ENCODE measurements at places on chromosomes 4 and X.

- DNase-seq, result no peak
These were observed 867.3 kb downstream of the PCDH18 start for GRCh38 chr4:136664988-136665387.

DNA sequence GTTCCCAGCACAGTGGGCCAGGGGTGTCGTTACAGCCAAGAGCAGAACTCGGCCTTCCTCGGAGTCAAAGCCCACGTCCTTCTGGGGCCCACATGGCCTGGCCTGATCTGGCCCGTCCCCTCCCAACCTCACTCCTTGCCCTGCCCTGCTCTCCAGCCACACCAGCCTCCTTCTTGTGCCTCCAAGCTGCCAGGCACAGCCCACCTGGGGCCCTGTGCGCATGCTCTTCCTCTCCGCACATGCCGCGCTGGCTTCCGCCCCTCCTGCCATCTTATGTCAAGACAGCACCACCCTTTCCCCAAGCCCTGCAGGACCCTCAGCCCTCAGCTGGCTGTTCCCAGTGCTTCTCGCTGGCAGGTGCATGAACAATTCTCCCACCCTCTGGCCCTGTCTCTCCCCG is 6.8 kb downstream of the HAUS7 start:
- DNase-seq, result no peak

GRCh38 chr4:164997324-164997723 is 19.9 kb upstream of the TRIM61 start:
- DNase-seq, result no peak

GRCh38 chr4:159175989-159176375 is 73.1 kb downstream of the RAPGEF2 start:
- DNase-seq, result no peak

DNA sequence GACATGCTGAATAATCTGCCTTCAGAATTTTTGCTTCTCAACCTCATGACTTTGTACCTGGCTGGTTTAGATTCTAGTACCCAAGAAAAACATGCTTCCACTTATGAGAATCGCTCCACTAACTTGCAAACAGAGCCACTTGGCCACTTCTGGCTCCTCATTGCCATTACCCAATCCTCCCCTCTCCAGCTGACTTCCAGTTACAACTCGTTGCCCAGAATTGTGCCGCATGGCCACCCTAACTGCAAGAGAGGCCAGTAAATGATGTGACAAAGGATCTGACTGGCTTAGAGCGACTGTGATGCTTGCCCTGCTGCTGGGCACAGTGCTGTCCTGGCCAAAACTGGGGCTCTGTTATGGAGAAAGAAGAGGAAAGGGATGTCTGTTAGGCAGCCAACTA is 4.0 kb upstream of the DKC1 start:
- no peak for DNase-seq

- DNase-seq, result no peak
These were observed 15.4 kb upstream of the IRF2 start for GRCh38 chr4:184489771-184490170.

- peak; percentile 53 for DNase-seq
These were observed 149.9 kb downstream of the AMMECR1 start for GRCh38 chrX:110167952-110168451.

DNA sequence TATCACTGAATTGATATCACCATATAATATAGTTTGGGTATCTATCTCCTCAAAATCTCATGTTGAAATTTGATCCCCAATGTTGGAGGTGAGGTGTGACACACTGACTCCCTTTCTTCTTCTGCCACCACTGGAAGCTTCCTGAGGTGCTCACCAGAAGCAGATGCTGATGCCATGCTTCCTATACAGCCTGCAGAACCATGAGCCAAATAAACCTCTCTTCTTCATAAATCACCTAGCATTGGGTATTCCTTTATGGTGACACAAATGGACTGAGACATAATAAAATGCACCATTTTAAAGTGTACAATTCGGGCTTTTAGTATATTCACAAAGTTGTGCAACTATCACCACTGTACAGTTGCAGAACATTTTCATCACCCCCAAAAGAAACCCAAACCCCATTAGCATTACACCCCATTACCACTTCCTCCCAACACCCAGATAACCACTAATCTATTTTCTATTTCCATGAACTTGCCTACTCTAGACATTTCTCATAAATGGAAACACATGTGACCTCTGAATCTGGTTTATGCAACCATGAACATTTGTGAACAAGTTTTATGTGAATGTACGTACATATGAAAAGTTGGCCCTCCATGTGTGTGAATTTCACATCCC is 148.9 kb downstream of the OPHN1 start:
- DNase-seq, result no peak

- peak; percentile 56 for DNase-seq
These were observed 25.4 kb upstream of the AFAP1 start for GRCh38 chr4:7964890-7965662.

GRCh38 chr4:82362565-82362964 is 11.2 kb downstream of the HNRNPD start:
- no peak for DNase-seq

DNA sequence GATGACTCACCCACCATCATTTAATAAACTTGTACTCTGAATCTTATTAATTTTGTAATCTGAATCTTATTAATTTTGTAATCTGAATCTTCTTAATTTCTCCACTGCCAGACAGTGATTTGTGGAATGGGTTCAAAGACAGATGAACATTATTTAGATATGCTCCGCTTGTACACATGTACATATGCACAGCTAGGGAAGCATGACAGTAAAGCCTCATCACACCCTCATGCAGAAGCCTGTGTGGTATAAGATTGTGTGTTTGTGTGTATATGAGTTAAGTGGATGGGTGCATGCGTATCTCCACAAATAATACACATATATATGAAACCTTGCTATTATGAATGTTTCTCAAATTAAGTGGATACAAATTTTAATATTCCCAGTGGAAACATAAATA is 318.5 kb upstream of the SFRP2 start:
- no peak for DNase-seq

DNA sequence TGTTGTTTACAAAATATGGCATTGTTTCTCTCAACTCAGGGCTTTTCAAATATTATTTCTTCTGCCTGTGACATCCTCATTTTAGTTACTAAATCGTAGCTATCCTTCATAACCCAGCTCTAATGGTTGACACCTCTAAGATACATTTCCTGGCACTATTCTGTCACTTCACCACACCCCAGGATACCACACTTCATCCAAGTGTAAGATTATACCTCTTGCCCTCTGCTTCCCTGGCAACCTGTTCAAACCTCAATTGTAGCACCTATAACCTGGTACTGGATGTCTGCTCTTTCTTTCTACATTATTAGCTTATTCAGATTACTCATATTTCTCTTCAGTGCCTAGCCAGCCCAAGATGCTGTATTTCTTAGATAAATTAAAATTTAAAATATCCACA is 175.7 kb upstream of the SPIN4 start:
- DNase-seq, result no peak

DNA sequence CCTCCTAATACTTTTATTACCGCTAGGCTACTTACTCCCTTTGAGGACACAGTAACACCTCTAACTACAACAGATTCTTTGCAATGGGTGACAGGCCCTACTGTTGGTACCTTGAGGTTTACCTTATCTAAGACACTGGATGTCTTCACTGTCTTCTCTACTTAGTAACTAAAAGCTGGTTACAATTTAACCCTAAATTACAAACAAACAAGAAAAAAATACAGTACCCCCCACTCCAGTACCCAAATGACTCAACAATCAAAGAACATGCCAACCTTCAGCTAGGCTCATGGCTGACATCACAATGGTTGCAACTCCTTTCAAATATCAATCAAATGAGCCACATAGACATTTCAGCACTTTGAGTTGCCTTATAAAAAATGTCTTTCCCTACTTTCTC is 198.0 kb downstream of the GUCY2F start:
- no peak for DNase-seq

GRCh38 chr4:52172166-52172565 is 121.1 kb downstream of the SPATA18 start:
- no peak for DNase-seq

GRCh38 chr4:98612318-98613250 is 45.8 kb downstream of the TSPAN5 start:
- no peak for DNase-seq

- DNase-seq, result no peak
These were observed 12.6 kb upstream of the IL13RA2 start for GRCh38 chrX:115029869-115030570.

GRCh38 chr4:31294655-31295480 is 574.7 kb downstream of the PCDH7 start:
- no peak for DNase-seq

DNA sequence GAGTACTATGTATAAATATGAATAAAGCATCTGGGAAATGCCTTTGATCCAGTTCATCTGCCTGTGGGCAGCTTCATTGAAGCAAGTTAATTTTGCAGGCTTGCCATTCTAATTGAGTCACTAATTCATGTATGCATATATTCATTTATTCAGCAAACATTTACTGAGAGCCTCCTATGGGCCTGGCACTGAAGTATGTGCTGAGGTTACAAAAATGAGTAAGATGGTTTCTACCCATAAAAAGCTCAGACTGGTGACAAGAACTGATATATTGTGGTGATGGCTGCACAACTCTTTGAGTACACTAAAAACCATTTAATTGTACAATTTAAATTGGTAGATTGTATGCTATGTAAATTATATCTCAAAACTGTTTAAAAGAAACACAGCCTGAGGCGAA is 1.1 kb upstream of the MRPL1 start:
- no peak for DNase-seq

DNA sequence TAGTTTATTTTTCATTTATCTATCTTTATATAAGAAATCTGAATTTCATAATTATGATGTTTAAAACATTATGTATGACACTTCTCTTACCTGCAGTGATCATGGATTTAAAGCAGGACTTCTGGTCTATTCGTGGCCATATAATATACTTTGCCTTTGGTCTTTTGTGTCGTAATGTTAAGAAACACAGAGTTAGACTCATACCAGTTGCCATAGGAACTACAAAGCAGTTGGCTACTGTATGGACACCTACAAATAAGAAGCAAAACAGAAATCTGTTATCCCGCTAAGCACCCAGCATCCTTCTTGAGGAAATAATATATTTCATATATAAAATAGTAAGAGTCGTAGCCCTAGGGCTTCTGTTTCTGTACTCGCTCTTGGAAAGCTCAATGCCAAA is 4.3 kb downstream of the SEPSECS start:
- DNase-seq, result no peak

DNA sequence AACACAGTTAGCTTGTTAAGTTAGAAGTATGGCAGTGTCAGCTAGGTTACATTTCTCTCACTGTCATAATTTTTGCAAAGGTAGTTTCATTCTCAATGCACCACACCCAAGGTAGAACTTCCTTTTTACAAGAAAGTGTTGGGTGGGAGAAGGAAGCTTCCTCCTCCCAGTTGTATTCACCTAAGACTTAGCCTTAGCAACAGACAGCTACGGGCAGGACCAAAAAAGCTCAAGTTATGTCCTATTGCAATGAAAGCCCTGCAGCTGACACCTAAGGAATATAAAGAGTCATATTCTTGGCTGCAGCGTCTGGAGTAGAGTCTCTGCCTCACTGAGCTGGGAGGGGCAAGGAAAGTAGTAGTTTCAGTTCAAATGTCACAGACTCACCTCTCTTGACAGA is 25.1 kb upstream of the PRDM8 start:
- DNase-seq, result peak; percentile 19

GRCh38 chrX:14344172-14344940 is 185.0 kb upstream of the GLRA2 start:
- no peak for DNase-seq

GRCh38 chr4:76802236-76803021 is 95.5 kb downstream of the SOWAHB start:
- no peak for DNase-seq

GRCh38 chr4:143285696-143286437 is 50.8 kb upstream of the GAB1 start:
- no peak for DNase-seq

DNA sequence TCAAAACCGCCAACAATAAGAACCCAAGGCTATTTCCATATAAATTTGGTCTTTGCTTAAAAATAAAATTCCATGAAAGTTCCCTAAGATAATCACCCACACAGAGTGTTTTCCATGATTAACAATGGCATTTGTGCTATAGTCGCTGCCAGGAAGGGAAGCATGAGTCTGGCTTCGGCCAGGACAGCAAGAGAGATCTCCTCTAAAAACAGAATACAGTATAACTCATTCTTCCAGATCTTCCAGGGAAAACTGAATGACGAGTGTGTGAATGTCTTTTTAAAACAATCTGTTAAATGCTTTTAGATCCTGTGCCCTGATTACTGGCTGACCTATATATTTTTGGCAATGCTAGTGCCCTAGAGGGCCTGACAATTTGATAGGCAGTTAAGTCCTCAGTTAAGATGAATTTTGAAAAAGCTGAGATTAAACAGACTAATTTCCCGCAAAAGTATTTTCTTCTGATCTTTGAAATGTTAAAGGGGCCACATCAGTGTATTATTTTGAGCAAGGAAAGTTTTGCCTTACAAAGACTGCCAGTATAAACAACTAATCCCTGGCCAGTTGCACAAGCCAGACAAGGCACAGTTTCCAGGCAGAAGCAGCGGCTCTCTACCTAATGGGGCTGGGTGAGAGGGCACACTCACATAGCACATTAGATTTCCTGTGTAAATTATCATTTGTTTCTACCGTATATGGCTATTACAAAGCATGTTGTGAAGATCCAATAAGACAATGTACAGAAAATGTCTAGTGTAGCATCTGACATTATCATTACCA is 127.3 kb downstream of the DCHS2 start:
- DNase-seq, result no peak

- DNase-seq, result no peak
These were observed 32.5 kb upstream of the DDX3X start for GRCh38 chrX:41301438-41301824.

GRCh38 chr4:151658959-151659600 is 101.7 kb downstream of the GATB start:
- no peak for DNase-seq

GRCh38 chr4:182975806-182976205 is 58.6 kb upstream of the DCTD start:
- no peak for DNase-seq

- no peak for DNase-seq
These were observed 618.1 kb upstream of the ADGRL3 start for GRCh38 chr4:60581919-60582536.

- DNase-seq, result no peak
These were observed 190.1 kb downstream of the ZNF330 start for GRCh38 chr4:141410839-141411238.

GRCh38 chr4:95124906-95125504 is 367.2 kb downstream of the BMPR1B start:
- no peak for DNase-seq

DNA sequence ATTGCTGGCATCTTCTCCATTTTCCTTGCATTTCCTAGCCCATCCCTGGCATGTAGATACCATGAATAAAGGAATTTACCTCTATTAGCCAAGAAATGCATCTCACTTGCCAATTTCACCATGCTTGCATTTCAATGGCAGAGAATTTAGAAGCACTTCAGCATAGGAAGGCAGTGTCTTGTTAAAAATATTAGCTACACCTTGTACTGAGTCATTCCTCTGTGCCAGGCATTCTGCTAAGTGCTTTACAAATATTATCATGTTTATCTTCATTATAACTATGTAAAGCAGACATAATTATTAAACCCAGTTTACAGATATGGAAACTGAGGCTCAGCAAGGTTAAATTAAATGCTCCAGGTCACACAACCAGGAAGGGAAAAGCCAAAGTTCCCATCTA is 138.2 kb downstream of the NPNT start:
- no peak for DNase-seq
